ENCODE measurements at places on chromosomes 4 and X.

GRCh38 chrX:150363561-150364346 lies 637 bp downstream of the MAMLD1 start:
- no peak for DNase-seq

DNA sequence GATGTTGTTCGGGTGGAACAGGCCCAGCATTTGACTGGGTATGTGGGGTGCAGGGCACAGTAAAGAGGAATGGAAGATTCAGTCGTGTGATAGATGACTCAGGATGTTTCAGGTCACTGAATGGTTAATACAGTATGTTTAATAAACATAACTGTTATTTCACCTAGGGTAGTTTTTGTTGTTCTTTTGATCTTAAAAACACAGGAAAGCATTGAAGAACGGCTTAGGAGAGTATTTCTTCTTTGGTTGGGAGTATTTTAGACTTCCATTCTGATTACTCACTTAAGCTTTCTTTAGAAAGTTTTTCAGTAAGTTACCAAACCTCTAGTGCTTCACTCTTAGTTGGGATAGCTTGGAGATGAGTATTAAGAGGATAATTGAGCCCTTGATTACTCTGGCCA lies 62.3 kb downstream of the STAG2 start:
- DNase-seq, result no peak

GRCh38 chr4:81499840-81500239 lies 28.1 kb upstream of the RASGEF1B start:
- no peak for DNase-seq

GRCh38 chr4:185142564-185142911 lies 528 bp upstream of the SLC25A4 start:
- DNase-seq, result no peak

DNA sequence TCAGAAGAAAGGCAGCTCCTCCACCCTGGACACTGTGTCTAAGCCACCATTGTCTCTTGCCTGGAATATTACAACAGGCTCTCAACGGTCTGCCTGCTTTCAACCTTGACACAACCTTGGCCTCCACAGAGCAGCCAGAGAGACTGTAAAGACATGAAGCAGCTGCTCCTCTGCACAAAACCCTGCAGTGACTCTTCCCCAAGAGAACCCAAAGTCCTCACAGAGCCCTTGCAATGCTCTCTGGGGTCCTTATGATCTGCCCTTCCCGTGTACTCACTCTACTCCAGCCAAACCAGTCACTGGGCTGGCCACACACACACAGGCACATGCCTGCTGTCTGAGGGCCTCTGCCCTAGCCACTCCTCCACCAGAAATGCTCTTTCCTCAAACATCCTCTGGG lies 75.9 kb upstream of the CPEB2 start:
- no peak for DNase-seq

All from stimulated activated CD8-positive, alpha-beta memory T cell treated with anti-CD3 and anti-CD28 coated beads, Interleukin-2, amount 100 ng/mL, for 1 hour (primary cell).